NCI-H2171 treated with DMSO at 0.1 percent for 48 hours (cell line): ENCODE measurements at places on chromosomes 5 and 9.

DNA sequence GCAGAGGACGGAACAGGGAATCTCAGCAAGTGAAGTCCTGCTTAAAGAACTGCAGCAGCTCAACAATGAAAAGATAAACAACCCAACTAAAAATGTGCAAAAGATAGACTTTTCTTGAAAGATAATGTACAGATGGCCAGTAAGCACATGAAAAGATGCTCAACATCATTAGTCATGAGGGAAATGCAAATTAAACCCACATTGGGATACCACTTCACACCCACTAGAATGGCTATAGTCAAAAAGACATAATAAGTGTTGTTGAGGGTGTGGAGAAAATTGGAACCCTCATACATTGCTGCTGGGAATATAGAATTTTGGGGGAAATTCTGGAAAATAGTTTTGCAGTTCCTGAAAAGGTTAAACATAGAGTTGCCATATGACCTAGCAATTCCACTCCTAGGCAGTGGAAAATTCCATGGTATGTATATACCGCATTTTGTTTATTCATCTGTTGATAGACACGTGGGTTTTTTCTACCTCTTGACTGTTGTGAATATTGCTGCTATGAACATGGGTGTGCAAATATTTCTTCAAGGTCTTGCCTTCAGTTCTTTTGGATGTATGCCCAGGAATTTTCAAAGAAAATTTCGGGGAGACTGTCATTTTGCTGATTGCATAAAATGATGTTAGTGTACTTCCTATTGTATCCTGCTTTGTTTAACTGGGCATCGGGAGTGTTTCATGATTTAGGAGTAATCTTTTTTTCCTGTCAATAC, 7.2 kb downstream of the CNOT8 start:
- no peak for DNase-seq

DNA sequence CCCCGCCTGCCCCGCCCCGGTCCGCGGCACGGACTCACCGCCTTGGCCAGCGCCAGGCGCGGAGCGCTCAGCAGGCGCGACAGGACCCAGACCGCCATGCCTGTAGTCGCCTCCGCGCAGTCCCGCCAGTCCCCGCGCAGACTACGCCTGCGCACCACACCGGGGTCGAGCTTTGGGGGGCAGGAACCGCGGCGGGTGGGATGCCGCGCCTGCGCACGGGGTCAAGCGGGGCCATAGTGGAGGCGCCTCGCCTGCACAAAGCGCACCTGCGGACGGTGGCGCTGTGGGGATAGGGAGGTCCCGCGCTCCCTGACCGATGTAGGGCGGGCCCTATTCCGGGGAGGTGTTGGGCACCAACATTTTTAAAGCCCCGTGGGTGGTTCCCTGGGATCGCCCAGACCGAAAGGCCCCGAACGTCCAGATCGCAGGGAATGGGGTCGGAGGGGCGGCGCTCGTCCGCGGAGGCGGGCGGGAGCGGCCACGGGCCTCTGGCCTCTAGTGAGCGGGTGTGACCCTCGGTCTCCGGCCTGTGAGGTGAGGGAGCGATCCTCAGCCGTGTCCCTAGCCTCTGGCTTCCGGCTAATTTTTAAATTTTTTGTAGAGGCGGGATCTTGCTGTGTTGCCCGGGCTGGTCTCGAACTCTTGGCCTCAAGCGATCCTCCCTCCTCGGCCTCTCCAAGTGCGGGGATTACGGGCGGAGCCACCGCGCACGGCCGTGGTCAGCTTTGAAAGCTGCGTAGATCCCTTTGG, 70.8 kb upstream of the LPCAT1 start:
- DNase-seq = peak; percentile 94

- DNase-seq = no peak
These were observed 220.2 kb downstream of the EFNA5 start for GRCh38 chr5:107450531-107450930.

DNA sequence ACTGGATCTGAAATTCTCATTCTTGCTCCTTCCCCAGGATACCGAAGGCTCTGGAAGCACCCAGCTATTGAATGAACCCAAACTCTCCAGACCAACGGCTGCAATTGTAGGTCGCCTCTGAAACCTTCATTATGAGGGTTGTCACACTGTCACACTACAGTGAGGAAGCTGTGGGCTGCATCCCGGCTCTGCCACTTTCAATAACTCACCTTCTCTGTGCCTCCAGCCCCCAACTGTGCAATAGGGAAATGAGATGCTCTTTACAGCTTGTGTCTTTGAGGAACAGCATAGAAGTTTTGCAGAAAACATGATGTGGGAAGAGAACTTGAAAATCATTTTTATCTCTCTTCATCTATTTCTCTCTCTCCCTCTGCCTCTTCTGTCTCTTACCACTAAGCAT, 69.6 kb upstream of the TGFBR1 start:
- DNase-seq = no peak

- no peak for DNase-seq
These were observed 173.2 kb downstream of the PRELID2 start for GRCh38 chr5:145661737-145662485.

DNA sequence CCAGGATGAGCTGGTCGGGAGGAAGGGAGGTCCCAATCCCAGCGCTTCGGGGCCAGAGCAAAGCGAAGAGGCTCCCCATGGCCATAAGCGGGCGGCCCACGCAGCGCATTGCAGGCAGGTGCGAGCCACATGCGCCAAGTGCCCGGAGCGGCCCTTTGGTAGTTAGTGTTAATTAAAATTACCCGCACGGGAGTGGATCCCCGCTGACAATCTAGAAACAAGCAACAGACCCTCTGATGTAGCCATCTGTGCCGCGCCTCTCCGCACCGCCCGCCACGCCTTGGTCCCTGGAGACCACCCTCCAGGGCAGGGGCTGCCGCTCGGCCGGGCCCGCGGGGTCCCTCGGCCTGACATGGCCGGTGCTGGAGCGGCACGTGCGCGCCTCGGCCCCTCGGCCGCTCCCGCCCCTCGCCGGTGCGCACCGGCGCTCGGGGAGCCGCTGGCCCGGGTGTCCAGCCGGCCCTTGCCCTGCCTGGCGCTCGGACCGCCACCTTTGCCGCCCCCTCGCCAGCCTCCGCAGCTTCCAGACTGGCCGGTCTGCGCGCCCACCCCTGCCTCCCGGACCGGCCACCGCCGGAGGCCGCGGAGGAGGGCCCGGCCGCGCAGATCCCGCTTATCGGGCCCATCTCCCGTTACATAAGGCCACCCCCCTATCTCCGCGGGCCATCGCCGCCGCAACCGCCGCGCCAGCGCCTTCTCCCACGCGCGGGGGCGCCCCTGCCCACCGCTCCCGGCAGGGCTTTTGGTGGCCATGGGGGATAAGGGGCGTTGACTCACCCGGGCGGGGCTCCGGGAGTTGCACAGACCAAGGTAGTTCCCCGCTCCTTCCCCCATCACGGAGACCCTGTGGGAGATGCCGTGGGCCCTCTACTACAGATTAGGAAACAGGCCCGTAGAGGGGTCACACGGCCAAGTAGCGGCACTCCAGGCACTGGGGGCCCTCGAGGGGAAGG, 1.9 kb upstream of the IL13 start:
- no peak for DNase-seq

DNA sequence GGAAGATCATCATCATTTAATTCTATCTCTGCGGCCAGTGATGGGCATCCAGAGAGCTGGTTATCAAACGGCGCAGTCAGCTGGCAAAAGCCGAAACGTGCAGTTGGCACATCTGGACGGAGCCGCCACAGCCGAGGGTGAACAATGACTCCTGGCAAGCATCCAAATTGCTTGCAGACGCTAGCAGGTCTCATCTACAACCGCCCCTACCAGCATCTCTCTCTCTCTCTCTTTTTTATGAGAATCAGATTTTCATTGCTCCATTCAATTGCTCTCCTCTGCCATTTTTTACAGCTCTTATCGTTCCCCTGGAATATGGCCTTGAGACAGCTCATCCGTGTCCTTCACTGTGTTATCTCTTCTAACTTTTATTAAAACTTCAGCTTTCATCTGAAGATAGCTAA, 165.2 kb downstream of the MAPKAP1 start:
- DNase-seq = peak; percentile 83

GRCh38 chr5:136012041-136012804, 16.6 kb upstream of the TGFBI start:
- DNase-seq = no peak

- no peak for DNase-seq
These were observed 400.0 kb downstream of the ARRDC3 start for GRCh38 chr5:90983148-90983547.

GRCh38 chr5:54324651-54325271, 14.4 kb upstream of the ARL15 start:
- no peak for DNase-seq

GRCh38 chr5:79640571-79641055, 28.4 kb downstream of the TENT2 start:
- no peak for DNase-seq

- no peak for DNase-seq
These were observed 166.8 kb upstream of the MAP3K1 start for GRCh38 chr5:56648460-56649034.

DNA sequence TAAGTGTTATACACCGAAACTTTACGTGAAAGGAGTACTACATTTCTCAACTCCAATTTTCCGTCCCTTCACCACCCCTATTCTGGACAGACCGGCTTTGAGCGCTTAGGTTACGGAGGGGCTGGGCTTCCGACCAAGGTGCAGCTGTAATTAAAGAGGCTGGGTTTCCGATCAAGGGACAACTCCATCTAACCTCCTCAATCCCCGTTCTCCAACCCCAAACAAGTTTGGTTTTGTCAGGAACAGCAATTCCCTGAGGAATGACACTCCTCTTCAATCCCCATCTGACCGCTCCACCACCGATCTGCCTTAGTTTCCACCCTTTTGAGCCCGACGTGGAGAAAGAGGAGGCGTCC, 577 bp downstream of the TUT7 start:
- peak; percentile 62 for DNase-seq

DNA sequence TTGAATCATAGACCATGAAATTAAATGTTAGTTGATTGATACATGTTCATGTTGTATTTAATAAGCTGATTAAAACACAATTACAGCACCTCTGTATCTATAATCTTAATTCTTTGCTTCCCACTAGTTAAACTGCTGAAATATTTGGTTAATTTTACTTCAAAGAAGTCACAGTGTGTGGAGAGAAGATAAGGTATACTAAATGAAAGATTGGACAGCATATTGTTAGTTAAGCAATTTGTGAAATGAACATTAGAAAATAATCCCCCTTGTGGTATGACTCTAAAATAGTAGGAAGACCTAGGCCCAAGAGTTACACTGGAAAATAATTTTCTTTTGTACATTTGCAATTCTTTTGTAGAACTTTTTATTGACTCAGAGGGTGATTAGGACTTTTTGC, 30.3 kb downstream of the MAN2A1 start:
- DNase-seq = no peak

GRCh38 chr9:109316207-109316640, 4.6 kb downstream of the EPB41L4B start:
- DNase-seq = no peak

GRCh38 chr5:1871441-1871840, 11.3 kb downstream of the IRX4 start:
- DNase-seq = no peak

- DNase-seq = no peak
These were observed 33.6 kb upstream of the ACOT12 start for GRCh38 chr5:81427566-81427965.

GRCh38 chr9:69773258-69773657, 13.4 kb upstream of the PTAR1 start:
- no peak for DNase-seq

DNA sequence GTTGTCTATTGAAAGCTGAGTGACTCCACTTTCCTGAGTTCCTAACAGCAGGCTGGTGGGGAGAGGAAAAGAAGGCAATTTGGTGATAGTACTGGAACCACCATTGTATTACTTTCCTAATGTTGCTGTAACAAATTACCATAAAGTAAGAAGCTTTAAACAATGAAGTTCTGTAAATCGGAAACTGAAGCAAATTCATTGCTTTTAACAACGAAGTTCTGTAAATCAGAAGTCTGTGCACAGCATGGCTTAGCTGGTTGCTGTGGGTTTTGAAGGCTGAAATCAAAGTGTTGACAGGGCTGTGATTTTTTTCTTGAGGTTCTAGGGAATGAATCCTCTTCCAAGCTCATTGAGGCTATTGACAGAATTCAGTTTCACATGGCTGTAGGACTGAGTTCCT, 72.3 kb downstream of the SLC44A1 start:
- no peak for DNase-seq

GRCh38 chr5:152270096-152270495, 135.0 kb downstream of the NMUR2 start:
- DNase-seq = no peak

DNA sequence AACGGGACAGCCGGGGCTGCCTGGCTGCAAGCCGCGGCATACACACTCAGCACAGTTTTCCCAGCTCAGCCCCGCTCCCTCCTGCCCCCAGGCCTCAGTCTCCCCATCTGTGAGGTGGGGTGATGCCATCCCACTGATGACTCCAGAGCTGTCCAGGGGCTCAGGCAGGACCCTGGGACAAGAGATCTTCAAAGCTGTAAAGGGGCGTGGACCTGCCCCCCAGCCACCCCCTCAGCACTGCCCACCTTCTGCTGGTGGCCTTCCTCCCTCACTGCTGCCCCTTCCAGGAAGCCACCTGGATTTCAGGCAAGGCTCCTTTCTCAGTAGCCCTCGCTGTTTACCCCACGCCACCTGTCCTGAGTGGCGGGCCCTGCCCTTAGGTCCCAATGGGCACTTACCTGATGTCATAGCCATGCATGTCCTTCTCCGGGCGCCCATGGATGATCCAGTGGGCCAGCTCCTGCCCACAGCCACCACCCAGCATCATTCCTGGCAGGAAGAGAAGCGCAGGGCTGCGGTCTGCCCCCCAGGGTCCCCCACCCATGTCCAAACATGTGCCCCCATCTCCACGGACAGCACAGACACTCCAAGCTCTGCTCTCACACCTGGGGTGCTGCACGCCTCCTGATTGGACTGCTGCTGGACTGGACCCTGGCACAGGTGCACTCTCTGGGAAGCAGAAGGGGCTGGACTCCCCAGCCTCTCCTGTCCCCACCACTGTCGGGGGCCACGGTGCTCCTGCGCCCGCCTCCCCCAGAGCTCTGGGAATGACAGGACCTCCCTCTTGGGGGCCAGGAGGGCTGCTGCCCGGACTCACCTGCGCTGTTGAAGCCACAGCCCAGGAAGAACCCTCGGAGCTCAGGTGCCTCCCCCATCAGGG, 25.7 kb downstream of the SARDH start:
- no peak for DNase-seq
